ENCODE measurements at places on chromosomes 7 and 10.

GRCh38 chr10:98170249-98171117 is 36.0 kb downstream of the R3HCC1L start:
- DNase-seq: no peak

DNA sequence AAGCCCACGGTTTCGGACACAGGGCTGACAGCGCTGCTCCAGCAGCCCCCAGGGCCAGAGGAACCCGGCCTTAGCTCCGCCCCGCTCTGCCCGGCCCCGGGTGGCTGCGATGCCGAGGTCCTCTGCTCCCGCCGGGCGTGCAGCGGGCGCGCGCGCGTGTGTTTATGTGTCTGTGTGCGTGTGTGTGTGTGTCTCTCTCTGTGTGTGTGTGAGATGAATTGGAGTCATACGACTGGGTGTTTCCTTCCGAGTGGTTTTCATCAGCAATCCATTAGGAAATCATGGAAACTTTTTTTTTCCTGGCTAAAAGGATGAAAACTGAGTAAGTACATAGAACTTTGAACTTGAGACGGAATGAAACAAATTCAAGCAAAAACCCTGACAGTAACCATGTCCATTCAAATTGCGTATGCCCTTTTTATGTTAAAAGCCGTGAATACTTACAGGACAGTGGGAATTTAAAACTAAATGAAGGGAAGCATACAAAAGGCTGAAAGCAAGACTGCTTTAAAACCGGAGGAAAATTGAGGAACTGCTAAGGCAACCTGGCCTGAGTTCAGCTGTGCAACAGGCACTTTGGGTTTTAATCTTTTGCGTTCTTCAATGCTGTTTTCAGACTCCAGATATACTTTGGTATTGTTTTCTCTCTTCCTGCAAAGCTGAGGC is at the start of gene CPED1:
Gene CPED1 (plus strand): TSS at position 121 of the 666 bp plus-strand sequence. CDS start 911 bp downstream, outside the sequence.
- no peak for DNase-seq

GRCh38 chr7:50502001-50502684 is 52.0 kb upstream of the FIGNL1 start:
- DNase-seq: no peak

GRCh38 chr10:103470761-103471653 is 8.0 kb downstream of the CALHM3 start:
- peak; percentile 51 for DNase-seq

DNA sequence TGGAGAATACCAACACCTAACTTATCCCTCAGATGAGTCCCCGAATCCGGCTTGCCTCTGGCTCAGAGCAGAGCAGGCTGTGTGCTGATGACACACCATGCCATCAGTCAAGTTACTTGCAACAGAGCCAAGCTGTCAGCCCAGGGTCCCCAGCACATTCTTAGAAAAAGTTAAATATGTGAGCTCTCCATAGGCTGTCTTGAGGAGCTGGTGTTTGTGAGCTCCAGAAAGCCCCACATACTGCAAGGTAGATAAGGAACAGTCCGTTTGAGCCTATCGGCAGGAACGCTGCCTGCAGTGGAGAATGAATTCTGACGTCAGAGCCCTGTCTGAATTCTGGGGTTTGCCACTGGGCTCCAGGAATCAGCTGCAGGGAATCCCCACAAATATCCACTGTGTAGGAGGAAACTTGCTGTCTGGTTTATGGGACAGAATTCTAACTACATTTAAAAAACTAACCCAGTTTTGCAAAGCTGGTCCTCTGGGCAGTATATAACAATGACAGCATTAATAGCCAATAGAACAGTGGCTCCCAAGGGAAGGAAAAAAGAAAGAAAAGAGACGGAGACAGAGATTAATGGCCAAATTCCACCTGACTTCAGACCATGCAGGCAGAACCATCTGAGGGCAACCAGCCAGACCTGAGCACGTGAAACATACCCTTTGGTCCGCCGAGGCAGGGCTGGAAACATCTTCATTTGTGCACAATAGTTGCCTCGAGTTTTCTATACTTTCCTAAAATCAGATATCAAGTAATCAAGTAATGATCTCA is 3.6 kb downstream of the SFXN4 start:
- no peak for DNase-seq
